ENCODE measurements at places on chromosomes 12 and 14.

GRCh38 chr12:124691429-124691828 lies 124.0 kb upstream of the NCOR2 start:
- no peak for DNase-seq

DNA sequence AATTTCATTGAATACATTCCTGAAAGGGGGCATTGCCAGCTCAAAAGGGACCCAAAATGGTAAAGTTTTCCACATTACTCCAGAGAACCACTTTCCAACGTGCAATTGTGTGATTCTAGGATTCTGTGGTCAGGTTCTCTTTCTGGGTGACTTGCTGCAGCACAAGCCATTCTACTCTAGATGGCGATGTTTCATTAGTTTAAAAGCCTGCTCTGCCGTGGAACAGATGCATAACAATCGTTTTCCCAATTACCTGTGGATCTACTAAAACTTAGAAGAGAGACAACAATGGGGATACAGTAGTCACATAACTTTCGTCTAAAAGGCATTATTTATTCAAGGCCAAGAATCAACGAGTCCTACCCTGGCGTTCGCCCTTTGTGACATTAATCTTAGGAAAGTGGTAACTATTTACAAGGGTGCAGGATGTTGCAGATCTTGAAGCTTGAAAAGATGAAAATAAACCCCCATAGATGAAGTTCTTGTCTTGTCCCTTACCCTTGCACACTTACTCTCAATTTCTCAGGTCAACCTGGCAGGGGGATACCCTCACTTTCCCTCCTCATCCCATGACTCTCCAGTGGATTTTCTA lies 400.9 kb downstream of the SNAPC1 start:
- peak; percentile 47 for DNase-seq

GRCh38 chr14:21874167-21874566 lies 200.5 kb upstream of the OR4E1 start:
- DNase-seq = no peak

GRCh38 chr12:132247718-132248452 lies 81.5 kb downstream of the GALNT9 start:
- no peak for DNase-seq

DNA sequence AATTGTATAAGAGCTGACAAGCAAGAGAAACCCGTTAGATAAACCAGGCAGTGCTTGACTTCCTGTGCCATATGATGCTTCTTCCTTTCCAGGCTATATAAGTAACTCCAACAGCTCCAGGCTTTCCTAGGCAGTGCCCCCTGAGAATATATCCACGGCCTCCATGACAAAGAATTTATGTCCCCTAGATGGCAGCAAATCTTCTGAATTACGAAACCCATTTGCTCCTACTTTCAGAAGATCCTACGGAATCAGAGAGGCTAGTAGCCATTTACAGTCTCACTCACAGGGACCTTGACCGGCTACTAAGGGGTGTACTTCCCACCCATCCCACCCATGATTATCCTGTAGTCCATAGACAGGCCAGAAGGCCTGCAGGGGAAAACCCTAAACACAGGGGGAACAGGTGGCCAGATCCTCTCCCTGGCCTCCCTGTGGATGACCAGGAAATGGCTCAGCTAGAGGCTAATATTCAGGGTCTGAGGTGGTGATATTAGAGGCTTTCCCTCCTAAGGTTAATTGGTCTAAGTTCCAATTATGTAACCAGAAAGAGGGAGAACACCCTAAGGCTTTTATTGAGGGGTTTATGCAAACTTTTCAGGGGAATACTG lies 77.2 kb upstream of the DCD start:
- DNase-seq = peak; percentile 55

GRCh38 chr12:73547421-73547820 lies 990.2 kb upstream of the ATXN7L3B start:
- no peak for DNase-seq

GRCh38 chr12:129179941-129180553 lies 326.8 kb downstream of the GLT1D1 start:
- DNase-seq = no peak

GRCh38 chr12:22743700-22744099 lies 118.7 kb downstream of the ETNK1 start:
- no peak for DNase-seq

DNA sequence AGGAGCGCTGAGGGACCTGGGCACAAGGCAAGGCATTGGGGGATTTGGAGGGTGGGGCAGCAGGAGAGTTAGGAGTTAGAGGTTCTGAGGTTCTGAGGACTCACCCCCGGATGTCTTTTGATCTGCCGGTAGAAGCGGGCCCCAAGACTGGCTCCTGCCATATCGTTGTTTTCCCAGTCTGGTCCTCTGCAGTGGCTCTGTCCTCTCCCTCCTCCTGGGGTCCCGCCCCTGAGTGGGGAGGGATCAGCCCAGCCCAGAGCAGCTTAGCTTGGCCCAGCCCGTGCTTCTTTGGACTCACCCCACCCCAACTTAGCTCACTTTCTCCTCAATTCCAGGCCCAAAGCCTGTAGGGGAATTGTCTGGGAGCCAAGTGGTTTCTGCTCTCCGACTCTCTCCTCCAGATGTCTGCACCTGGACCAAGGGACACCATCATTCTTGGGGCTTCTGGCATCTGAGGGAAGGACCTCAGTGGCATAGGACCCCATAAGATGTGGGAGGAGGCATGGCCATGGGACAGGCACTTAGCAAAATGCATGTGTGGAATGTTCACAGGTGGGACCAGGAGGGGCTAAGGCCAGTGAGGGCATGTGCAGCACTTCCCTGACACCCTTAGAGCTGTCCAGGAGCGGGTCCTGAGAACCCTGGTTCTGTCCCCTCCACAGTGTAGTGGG lies 7.5 kb downstream of the SHMT2 start:
- no peak for DNase-seq

- no peak for DNase-seq
These were observed 63.7 kb downstream of the R3HDM2 start for GRCh38 chr12:57367121-57367520.

DNA sequence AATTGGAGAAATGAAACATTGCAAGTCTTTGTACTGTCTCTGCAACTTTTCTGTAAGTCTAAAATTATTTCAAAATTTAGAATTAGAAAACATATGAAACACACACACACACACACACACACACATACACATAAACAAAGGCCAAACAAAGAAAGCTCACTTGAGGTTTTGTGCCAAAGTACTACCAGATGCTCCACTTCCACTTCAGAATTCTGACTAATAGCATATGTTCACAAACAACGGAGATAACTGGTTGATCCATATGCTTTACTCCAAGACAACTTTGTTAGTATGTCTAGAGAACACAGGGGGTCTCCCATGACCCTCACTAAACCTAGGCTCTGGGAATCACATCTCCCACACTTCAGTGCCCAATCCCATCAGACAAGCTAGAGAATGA lies 133.8 kb upstream of the CLEC14A start:
- DNase-seq = no peak

DNA sequence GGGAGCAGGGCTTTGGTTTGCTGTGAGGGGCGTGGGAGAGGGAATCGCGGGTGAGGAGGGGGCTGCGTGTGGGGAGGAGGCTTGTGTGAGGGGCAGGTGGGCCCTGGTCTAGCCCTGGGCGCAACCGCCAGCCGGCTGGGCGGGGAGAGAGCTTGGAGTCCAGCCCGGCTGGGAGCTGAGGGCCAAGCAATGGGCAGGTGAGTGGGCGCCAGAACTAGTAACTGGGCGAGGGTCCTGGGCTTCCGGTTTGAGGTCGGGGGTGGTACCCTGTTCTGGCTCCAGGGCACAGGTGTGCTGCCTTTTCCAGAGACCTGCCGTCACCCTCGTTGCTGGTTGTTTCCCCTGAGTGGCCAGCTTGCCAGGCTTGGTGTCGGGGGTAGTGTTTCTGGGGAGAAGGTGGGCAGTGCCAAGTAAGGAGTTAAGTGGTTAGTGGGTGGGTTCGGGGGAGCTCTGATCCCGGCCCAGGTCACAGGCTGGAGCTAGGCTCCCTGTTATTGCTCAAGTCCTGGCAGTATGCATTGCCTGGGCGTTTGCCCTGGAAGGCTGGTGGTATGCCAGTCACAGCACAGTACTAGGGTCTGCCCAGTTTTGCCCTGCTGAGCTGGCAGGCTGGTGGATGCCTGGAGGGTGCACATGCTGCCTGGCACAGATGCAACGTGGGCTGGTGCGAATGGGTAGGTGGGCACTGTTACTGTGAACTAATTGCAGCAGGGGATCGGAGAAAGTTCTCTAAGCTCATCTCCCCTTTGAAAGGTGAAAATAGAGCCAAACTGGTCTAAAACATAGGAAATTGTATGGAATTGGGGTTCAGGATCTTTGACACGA lies 683 bp downstream of the CIPC start:
- DNase-seq = no peak

DNA sequence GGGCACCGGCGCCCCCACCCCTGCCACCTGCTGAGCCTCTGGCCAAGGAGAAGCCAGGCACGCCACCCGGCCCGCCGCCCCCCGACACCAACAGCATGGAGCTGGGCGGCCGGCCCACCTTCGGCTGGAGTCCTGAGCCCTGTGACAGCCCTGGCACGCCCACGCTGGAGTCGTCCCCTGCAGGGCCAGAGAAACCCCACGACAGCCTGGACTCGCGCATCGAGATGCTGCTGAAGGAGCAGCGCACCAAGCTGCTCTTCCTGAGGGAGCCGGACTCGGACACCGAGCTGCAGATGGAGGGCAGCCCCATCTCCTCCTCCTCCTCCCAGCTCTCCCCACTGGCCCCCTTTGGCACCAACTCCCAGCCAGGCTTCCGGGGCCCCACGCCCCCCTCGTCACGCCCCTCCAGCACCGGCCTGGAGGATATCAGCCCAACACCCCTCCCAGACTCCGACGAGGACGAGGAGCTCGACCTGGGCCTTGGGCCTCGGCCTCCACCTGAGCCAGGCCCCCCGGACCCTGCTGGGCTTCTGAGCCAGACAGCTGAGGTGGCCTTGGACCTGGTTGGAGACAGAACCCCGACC lies 6.5 kb downstream of the SETD1B start:
- no peak for DNase-seq

Data from OCI-M1 (cell line).